ENCODE measurements at places on chromosomes 11 and 22. TPM values are rescaled to one million over a fixed set of nuclear protein-coding genes. Genes with fewer than 3 reads are reported as not detected.

Gene FOLR2
- not detected for total RNA-seq

Gene OR5A1
- not detected for total RNA-seq

DNA sequence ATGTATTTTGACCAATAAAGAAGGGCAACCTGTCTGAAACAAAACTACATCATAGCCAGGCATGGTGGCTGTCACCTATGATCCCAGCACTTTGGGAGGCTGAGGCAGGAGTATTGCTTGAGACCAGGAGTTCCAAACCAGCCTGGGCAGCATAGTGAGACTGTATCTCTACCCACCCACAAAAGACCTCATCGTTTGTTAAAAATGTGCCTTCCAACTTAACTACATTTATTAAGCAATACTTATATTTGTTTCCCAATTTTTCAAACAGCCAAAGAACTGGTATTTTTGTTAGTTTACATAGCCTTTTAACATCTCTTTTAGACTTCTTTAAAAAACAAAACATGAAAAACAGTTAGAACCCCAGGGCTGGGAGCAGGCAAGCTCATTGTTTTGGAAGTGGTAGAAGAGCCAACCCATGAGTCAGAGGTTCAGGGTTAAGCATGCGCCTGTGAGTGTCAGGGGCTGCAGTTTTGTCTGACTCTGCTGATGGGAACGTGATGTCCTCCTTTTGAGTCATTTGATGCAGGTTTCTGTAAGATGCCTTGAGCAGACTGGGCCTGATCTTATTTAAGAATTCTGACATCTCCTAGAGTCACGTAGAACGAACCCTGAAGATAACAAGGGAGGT, 53.9 kb upstream of the CRTAM start:
- no peak for DNase-seq

DNA sequence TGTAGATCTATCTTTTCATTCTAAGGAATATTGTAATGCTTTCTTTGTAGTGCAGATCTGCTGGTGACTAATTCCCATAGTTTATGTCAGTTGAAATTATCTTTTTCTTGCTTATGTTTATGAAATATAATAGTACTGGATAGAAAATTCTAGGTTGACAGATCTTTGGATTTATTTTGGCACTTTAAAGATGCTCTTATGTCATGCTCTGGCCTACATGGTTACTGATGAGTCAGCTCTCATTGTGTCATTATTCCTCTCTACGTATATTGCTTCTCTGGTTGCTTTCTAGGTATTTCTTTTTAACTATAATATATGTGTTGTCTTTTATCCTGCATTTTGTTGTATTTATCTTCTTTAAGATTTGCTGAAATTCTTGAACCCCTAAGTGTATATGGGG, 955.5 kb upstream of the CHORDC1 start:
- DNase-seq: no peak

Measured in natural killer cell treated with Interleukin-12 subunit alpha and Interleukin-12 subunit beta and Interleukin-15 and Interleukin-18, amount 100 ng/mL, for 72 hours (primary cell).